Cardiac muscle cell (in vitro differentiated cells and primary cell): ENCODE measurements at places on chromosomes 11 and 22. TPM values are rescaled to one million over a fixed set of nuclear protein-coding genes. Genes with fewer than 3 reads are reported as not detected.

The P4HA3 gene
- total RNA-seq, result not detected in 2 replicates

The FOLR1 gene
- 0.88 and 1.8 TPM in 2 replicates for total RNA-seq

The SCN3B gene
- 0.12 and 0.46 TPM in 2 replicates for total RNA-seq

The VWCE gene
- total RNA-seq, result 1.8 and 2.3 TPM in 2 replicates

The POLA2 gene
- total RNA-seq, result 20.3 and 21.2 TPM in 2 replicates
